Activated naive CD4-positive, alpha-beta T cell (primary cell): ENCODE measurements at places on chromosomes 7 and 10.

GRCh38 chr7:6718124-6718523 lies 11.4 kb upstream of the ZNF12 start:
- DNase-seq: no peak

- no peak for DNase-seq
These were observed 331.8 kb downstream of the LRRTM3 start for GRCh38 chr10:67257427-67258144.

- DNase-seq: no peak
These were observed 624.2 kb downstream of the ACTR3B start for GRCh38 chr7:153383781-153384180.

DNA sequence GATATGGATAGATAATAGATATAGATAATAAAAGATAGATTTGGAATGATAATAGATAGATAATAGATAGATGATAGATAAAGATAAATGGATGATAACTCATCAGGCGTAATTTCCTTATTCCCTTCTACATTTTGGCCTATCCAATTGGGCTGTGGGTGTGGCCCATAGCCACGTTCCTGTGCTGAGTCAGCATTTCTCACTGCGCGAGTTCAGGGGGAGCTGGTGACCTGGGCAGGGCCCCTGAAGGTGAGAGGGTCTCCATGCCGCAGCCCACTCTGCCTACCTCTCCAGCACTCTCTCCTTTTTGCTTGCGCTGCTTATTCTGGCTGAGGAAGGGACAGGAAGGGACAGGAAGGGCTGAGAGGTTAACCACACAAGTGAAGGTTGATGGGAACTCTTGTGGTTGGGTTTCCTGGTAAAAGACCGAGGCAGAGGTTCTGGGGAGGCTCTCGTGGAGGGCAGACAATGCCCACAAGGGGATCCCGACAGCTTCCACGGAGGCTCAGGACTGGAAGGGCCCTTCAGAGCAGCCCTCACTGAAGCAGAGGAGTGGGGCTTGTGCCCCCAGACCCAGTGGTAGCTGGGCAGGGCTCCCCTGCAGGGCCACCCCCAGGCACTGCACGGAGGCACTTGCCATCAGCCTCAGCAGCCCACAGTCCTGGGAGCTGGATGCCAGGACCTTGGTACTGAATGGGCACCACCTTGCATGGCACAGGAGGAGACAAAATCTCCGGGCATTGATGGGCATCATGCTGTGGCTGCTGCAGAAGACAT lies 247.3 kb upstream of the PITRM1 start:
- DNase-seq: no peak

DNA sequence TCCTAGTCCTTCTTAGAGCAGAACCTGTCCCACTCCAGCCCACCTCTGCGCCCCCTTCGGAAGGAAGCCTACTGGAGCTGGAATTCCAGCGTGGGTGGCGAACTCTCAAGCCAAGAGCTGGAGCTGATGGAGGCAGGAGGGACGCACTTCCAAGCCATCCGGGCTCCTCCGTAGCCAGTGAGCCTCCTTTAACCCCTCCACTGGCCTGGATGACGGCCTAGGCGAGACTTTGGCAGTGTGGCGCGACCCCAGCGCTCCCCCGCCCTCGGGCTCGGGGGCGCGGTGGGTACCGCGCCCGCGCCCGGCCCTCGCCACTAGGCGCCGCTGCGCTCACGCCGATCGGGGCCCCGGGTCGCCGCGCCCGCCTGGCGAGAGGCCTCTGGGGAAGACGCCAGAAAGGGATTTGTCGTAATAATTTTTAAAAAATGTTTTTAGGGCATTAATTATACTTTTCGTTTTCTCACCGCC lies 5.1 kb upstream of the EMX2 start:
- DNase-seq: no peak

DNA sequence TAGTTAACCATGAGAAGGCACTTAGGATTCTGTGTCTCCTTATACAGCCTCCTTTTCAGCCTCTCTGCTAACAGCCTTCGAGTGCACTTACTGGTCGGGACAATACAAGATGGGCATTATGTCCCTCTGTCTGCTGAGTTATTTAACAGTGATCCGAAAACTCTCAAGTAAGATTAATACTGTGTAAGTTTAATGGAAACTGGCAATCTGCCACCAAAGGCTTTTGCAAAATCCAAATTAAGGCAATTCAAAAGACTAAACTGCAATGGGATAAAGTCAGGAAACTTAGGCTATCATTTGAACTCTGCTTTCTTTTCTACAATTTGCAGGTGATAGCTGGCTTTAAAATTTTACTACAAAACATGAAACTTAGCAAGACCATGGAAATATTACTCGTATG lies 477.8 kb downstream of the TFEC start:
- DNase-seq: no peak

DNA sequence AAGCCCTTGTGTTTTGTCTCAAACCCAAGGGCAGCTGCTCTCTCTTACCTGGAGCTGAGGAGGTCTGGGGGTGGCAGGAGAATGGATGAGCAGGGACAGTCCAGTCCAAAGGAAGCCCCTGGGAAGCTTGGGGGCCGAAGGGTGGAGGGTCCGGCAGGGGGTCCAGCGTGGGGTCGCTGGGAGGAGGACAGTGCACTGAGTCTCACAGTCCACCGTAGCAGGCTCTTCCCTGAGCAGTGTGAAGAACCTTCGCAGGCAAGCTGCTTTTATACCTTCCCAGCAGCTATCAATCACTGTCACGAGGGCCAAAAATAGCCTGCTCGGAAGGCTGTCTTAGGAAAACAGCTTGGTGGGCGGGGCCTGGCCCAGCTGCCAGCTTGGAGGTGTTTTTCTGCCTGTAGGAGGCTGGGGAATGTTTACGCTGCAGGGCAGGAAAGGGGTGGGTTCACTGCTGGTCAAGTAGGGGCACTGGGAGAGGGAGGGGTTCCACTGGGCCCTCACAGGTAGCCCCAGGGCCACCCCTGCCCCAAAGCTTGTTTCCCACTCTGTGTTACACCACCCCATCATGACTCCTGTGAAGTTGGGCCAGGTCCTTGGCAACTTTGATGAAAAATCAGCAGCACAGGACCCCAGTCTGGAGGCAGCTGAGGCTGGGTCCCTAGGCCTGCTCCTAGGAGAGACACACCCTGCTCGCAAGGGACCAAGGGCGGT lies at the start of gene DEPP1:
Gene DEPP1 (minus strand): TSS at position 240 of the 711 bp plus-strand sequence. CDS start 779 bp downstream, outside the sequence.
- no peak for DNase-seq

- DNase-seq: no peak
These were observed 349.5 kb upstream of the PLXDC2 start for GRCh38 chr10:19466709-19467108.

- DNase-seq: no peak
These were observed 20.6 kb upstream of the RHOBTB1 start for GRCh38 chr10:60964257-60965235.

- no peak for DNase-seq
These were observed 61.6 kb upstream of the MKI67 start for GRCh38 chr10:128187788-128188185.

DNA sequence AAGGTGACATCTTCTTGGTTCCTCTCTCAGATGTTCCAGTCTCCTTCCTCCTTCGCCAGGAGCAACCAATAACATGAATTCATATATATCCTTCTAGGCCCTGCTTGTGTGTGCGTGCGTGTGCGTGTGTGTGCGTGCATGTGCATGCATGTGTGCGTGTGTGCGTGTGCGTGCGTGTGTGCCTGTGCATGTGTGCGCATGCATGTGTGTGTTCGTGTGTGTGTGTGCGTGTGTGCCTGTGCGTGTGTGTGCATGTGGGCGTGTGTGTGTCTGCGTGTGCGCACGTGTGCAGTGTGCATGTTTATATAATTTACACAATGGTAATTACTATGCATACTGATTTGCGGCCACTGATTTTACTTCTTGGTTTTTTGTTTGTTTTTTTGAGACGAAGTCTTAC lies 43.9 kb upstream of the PTF1A start:
- DNase-seq: no peak

DNA sequence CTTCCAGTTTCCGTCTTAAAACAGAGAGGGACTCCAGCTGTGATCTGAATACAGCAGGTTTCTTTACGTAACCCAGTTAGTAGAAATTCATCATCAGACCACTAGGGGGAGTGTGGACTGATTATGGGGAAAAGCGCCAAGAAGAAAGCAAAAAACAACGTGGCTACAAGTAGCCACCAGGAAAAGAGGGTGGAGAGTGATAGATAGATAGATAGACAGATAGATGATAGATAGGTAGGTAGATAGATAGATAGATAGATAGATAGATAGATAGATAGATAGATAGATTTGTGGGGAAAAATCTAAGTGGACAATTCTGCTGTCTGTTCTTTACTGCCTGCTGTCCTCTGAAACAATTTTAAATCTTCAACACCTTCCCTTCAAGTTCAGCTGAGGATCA lies 12.7 kb upstream of the AKR1B10 start:
- no peak for DNase-seq

DNA sequence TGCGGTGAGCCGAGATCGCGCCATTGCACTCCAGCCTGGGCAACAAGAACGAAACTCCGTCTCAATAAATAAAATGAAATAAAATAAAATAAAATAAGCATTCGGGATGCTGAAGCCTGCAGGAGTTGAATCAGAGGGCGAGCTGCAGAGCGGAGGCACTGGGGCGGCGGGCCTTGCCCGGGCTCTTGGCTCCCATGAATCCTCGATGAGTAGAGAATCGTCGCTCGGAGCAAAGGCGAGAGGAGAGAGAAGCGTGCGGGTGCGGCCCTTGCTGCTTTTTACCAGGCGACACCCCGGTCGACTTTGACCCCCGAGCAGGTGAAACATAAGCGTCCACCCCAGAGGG lies 168.3 kb downstream of the UBE2H start:
- DNase-seq: no peak

GRCh38 chr7:27925573-27926201 lies 185.7 kb downstream of the TAX1BP1 start:
- no peak for DNase-seq

- no peak for DNase-seq
These were observed 220.5 kb downstream of the DNAJB6 start for GRCh38 chr7:157557263-157557662.

- no peak for DNase-seq
These were observed 229.6 kb downstream of the PRPF18 start for GRCh38 chr10:13816195-13816925.

GRCh38 chr7:154886591-154886990 lies 116.3 kb downstream of the PAXIP1 start:
- DNase-seq: no peak

- no peak for DNase-seq
These were observed 48.4 kb upstream of the HMX3 start for GRCh38 chr10:123087348-123087747.

DNA sequence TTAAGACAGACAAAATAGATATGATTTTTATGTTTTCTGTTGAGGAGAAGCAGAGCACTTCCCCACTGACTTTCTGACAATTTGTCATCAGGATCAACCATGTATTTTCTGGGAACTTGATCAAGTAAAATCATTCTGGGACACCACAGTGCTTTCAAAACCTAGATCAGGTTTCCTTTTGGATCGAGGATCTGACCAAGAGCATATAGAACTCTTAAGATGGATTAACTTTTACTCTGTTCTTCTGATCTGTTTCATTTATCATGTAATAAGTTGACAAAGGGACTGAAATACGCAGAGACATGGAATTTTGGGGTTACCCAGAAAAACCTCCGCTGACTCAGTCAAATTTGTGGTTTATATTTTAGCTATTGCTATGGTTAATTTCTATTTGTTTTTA lies 136.0 kb upstream of the WNT16 start:
- DNase-seq: no peak
